ENCODE measurements at places on chromosomes 1 and 21.

GRCh38 chr1:59568158-59568935 is 246.4 kb upstream of the HOOK1 start:
- DNase-seq: no peak

- no peak for DNase-seq
Observed at GRCh38 chr1:245110406-245110805, 44.4 kb upstream of the KIF26B start.

DNA sequence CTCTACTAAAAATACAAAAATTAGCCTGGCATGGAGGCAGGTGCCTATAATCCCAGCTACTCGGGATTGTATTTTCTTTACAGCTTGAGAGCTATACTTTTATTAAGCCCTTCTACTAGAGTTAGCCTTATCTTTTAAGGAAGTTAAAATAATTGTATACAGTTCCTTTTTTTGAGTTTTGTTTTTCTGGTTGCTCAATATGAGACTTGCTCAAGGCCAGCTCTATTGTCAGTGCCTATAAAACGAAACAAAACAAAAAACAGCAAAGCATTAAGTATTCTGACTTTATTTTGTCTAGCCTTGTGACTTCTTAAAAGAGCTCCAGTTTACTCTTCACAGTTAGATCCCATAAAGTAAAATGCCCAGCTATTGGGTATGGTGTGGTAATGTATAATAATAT is 17.2 kb downstream of the PKN2 start:
- DNase-seq: no peak

DNA sequence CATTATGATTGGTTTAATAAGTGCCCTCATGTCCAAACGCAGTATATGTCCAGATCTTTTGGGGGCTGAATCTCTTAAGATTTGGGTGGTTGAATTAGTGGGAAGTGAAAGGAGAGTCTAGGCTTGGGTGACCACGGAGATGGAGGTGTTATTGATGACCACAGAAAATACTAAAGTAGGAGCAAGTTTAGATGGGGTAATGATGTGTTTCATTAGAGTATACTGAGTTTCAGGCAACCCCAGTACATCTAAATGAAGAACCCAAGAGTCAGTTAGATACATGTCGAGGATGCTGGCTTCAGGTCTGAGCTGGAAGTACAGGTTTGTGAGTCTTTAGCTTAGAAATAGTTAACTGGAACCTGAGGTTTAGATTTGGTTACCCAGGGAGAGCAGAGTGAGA is 6.5 kb upstream of the ZZZ3 start:
- no peak for DNase-seq

DNA sequence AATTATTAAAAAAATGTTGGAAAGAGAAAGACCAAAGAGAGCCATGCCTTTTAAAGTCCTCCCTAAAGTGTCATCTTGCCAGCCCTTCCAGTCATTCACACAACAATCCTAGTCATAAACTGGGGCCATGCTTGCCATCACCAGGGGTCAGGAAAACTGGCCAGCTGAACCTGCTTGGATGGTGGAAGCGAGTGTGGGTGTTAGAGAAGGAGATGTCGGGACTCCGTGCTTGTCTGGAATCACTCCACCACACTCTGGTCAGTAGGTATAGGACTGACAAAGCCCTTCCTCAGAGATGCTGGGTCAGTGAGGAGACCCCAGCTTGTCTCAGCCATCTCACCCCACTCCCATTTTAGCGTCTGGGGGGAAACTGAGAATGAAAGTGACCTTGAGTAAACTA is 3.3 kb upstream of the HAPLN2 start:
- no peak for DNase-seq

- no peak for DNase-seq
Observed at GRCh38 chr1:10225573-10225972, 15.2 kb downstream of the KIF1B start.

DNA sequence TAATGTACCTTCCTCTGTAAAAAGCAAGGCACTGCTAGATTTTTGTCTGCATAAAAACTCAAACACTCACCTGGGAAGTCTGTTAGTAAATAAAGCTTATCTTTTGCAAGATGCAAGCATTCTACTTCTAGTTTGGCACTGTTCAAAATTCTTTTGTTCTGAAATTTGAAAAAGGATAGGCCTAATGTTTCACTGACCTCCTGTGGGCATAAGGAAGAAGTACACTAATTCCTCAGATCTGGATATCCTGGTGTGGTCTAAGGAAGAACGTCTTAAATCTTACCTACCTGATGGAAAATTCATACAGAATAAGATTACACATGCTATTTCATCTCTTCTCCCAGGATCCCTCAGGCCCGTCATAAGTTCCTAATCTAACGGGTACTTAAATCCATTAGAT is 93.5 kb upstream of the CAMK1G start:
- no peak for DNase-seq

- no peak for DNase-seq
Observed at GRCh38 chr1:23638188-23638619, 53.4 kb upstream of the RPL11 start.

GRCh38 chr1:207579436-207579799 is 65.5 kb upstream of the CR1L start:
- peak; percentile 16 for DNase-seq

DNA sequence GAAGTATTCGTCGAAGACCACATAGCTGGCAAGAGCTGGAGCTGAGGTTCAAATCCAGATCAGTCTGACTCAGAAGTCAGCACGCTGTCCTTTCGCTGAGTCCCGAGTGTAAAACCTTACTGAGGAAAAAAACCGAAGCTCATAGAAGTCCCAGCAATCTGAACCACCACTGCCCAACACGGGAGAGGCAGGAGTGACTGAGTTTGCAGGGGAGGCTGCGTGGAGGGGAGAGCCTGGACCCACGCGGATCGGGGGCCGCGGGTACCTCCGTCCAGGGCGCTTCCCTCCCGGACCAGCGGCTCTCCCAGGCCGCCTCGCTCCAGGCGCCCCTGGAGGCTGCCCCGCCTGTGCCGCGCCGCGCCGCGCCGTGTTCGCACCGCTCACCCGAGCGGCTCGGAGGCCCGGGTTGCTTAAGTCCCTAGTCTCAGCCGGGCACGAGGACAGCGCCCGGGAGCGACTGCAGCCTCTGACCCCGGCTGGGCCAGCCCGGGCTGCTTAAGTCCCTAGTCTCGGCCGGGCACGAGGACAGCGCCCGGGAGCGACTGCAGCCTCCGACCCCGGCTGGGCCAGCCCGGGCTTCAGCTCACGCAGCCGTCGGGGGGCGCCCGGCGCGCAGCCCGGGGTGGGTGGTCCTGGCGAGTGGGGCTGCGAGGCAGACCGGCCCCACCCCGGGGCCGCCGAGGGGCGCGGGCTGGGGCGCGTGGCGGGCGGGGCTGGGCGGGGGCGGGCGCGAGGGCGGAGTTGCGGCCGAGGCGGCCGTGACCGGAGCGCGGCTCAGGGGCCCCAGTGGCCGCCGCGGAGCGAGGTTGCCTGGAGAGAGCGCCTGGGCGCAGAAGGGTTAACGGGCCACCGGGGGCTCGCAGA is at the start of gene ADAMTSL4:
Gene ADAMTSL4 (plus strand): TSS at position 777 of the 864 bp plus-strand sequence. CDS start 2,881 bp downstream, outside the sequence.
- no peak for DNase-seq

DNA sequence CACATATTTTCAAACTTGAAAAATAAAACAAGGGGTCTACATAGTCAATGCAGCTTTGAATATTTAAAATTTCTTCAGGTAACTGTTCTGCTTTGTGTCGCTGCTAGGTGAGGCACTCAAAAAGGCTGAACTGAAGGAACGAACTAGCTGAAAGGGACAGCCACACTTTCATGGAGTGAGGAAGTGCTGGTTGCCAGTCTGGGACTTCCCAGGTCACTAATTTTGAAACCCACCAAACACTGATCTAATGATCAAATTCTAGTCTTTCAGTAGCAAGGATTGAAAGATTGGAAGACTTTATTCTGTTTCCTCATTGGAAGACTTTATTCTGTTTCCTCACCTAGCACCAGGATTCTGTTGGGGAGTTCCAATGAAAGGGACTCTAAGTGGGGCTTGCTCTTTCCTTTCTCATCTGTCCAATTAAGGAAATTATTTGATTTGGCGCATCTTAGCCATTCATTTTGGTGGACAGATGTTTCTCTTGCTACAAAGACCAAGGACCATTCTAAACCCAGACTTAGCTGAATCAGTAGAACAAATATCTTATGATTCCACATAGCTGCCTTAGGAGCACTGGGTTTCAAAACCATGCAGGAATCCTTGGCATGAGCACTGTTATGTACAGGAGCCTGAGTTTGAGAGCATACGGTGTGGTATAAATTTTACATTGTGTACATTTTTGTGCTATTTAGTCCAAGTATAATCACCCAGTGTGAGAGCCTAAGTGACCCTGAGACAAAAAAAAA is 10.9 kb upstream of the ARID1A start:
- DNase-seq: no peak

DNA sequence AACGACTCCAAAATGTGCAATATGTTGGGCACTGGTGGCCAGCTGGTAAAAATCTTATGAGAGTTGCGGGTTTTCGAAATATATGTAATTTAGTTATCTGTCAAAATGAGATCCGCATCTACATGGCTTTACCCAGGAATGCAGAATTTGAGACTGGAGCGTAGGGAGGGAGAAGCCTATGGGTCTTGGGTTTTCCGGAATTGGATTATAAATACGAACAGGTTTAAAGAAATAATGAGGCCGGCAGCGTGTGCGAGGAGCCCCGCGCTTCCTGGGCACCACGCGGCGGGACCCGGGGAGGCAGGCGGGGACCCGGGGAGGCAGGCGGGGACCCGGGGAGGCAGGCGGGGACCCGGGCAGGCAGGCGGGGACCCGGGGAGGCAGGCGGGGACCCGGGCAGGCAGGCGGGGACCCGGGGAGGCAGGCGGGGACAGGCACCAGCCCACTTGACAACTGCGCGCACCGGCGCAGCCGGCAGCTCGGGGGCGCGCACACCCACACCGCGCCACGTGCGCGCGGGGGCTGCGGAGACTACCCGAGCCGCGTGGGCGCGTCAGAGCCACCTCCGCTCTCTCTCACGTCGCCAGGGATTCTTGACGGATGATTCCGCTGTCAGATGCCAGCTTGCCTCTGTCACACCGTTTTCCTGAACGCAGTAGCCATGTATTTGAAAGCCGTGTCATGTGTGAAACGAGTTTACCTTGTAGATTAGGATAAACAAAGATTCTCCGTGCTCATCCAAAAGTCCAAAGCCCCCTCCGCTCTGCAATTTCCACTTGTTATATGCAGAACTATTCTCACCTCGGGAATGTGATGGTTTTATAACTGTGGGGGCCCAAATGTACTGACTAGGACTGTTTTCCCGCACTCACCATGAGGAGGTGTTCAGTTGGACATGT is 54.3 kb upstream of the HNRNPU start:
- peak; percentile 73 for DNase-seq

- DNase-seq: no peak
Observed at GRCh38 chr1:19979494-19979977, at the start of gene PLA2G2A. TSS of gene PLA2G2A (minus strand) at chr1:19979618. CDS start at chr1:19978773, 845 bp downstream.

DNA sequence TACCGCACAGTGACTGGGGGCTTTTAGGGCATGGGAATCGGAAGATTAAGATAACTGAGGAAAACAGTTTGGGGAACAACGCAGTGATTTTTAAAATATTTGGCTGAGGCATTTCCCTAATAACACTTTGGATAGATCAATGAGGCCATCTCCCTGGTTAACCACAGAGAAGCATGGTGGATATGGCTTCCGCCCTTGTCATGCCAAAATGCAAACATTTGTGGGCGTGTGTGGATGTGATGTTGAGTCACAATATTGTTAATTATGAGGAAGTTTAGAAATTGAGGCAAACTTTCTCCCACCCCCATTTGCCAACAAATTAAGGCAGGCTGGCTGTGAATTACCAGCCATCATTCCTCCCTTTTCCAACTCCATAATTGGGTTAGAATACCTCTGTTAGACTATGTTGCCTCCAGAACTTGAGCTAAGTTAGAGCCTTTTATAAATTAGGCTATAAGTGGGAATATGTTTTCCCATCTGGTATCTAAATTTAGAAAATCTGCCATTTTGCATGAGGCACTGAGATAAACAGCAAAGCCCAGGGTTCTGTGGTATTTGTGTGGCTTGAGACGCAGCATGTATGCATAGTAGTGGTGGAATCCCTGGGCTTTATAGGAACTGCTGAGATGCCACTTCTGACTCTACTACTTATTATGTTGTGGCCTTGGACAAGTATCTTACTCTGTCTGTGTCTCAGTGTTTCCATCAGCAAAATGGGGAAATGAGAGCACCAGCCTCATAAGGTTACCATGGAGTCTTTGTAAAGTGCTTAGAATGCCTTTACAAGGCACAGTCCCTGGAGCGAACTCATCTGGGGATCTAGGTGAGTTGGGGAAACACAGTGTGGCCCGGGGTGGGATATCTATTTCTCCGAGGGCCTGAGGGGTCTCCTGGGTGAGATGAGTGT is 154.6 kb downstream of the C1orf94 start:
- DNase-seq: no peak

DNA sequence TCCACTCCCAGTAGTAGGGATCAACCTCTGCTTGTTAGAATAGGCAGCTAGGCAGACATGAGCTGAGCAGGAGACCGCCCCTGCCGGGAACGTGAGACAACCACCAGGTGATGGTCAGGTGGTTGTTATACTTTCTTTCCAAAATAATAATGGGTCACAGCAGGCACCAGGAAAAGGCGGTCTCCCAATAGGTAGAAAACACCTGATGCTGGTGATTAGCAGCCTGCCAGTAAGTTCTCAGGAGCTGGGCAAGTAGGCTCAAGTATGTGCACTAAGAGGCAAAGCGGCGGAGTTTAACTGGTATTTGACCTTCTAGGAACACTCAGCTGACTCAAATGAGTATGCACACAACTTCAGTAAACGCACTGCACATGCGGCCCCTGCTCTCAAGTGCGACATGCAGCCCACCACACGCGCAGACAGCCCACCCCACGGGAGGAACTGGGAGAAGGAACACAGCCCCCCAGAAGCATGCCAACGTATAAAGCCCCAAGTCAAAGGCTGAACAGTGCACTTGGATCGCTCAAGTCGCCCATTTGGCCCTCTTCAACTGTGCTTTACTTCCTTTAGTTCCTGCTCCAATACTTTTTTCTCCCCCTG is 80.0 kb downstream of the DESI2 start:
- no peak for DNase-seq

- DNase-seq: no peak
Observed at GRCh38 chr1:223037845-223038244, 105.2 kb downstream of the TLR5 start.

DNA sequence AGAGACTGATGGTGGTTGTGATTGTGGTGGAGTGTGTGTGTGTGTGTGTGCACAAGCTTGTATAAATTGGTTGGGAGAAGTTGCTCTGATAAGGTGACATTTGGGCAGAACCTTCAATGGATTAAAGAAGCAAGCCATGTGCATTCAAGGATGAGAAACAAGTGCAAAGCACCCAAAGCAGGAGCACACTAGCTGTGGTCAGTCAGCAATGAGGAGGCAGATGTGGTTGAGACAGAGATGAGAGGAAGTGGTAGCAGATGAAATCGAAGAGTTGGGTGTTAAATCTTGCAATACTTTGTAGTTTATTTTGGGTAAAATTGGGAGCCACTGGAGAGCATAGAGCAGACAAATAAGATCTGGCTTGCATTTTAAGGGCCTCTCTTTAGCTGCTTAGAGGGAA is 4.4 kb upstream of the PGBD5 start:
- no peak for DNase-seq

GRCh38 chr1:158103861-158104522 is 76.7 kb upstream of the CD1D start:
- no peak for DNase-seq

- DNase-seq: no peak
Observed at GRCh38 chr1:56639211-56639610, 5.9 kb upstream of the PRKAA2 start.

GRCh38 chr1:63325279-63325985 is 3.1 kb downstream of the FOXD3 start:
- DNase-seq: no peak
